ENCODE measurements at places on chromosomes 11 and 22. TPM values are rescaled to one million over a fixed set of nuclear protein-coding genes. Genes with fewer than 3 reads are reported as not detected.

The OVCH2 gene
- 0.63 TPM for total RNA-seq

The RCE1 gene
- total RNA-seq, result 19.8 TPM

The SPON1 gene
- 73.1 TPM for total RNA-seq

The OR51A2 gene
- not detected for total RNA-seq

The OR4A15 gene
- not detected for total RNA-seq

The TSSK2 gene
- not detected for total RNA-seq

All from hepatocyte (in vitro differentiated cells).